Stimulated activated CD4-positive, alpha-beta T cell treated with anti-CD3 and anti-CD28 coated beads, Interleukin-1b, Interleukin-23, amount 100 ng/mL, for 1 hour (primary cell): ENCODE measurements at places on chromosomes 11 and 22.

- DNase-seq = no peak
These were observed 89.0 kb downstream of the SLC1A2 start for GRCh38 chr11:35330156-35330889.

GRCh38 chr11:15145615-15146014, 30.9 kb downstream of the INSC start:
- no peak for DNase-seq

DNA sequence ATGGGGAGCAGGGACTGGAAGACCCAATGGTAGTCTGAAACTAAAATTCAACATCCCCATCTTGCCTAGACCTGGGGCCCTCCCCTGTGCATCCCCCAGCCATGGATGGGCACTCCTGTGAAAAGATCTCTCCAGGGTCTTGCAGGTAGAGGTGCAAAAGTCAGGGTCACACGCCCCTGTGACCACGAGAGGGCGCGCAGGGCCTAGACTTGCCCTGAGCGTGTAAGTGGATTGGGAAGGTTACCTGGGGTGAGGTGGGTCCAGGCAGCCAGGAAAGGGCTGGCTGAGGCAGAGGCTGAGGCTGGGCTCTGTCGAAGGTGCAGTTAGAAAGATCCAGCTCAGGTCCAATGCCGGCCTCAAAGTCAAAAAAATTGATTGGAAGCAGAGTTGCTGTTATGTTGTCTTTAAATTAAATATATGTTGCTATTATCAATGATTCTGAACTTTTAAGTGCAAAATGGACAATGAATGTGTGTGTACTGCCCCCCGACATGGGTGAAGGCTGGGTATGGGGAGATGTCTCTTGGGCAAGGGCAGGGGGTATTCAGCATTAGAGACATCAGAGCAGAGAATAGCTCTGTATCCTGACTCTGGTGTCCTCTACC, 4.8 kb upstream of the POU2F3 start:
- DNase-seq = no peak

DNA sequence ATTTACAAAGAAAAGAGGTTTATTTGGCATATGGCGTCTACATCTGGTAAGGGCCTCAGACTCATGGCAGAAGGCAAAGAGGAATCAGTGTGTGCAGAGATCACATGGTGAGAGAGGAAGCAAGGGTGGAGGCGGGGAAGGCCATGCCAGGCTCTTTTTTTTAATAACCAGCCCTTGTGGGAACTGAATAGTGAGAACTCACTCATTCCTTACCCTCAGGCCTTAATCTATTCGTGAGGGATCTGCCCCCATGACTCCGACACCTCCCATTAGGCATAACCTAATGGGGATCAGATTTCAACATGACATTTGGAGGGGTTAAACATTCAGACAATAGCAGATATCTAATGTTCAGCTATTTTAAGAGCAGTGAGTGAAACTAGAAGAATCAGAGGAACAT, 55.7 kb downstream of the ATM start:
- no peak for DNase-seq

- DNase-seq = no peak
These were observed 10.9 kb downstream of the PDGFB start for GRCh38 chr22:39233710-39234471.

DNA sequence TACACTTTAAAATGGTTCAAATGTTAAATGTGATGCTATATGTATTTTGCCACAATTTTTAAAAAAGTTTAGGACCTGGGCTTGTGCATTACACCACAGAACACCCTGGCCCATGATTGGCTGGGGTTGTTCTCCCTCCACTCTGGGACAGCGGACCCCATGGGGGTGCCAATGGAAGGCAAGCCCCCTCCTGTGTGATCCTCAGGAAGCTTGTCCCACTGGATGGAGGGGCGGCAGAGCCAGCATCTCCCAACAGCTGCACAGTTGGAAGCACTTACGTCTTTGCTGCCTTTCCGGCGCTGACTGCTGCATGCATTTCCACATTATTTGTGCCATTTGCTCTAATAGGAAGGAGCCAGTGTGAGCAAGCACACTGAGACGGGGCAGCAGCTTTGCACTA, 196.5 kb downstream of the SHANK2 start:
- DNase-seq = no peak

DNA sequence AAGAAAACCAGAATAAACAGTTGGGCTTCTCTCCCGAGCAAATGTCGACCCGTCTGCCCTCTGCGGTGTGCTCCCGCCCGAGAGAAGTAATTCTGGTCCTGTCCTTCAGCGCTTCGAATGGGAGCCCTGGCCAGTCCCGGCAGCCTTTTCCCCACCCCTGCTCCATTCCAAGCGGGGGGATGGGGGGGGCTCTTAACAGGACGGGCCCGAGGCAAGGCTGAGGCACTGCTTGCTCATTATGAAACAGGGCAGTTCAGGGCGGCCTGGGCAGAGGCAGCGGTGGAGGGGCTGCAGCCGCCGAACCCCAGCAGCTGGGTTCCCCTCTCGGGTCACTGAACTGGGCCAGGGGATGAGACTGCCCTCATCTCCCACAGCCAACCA, 9.1 kb downstream of the BACE1-AS start:
- DNase-seq = no peak

DNA sequence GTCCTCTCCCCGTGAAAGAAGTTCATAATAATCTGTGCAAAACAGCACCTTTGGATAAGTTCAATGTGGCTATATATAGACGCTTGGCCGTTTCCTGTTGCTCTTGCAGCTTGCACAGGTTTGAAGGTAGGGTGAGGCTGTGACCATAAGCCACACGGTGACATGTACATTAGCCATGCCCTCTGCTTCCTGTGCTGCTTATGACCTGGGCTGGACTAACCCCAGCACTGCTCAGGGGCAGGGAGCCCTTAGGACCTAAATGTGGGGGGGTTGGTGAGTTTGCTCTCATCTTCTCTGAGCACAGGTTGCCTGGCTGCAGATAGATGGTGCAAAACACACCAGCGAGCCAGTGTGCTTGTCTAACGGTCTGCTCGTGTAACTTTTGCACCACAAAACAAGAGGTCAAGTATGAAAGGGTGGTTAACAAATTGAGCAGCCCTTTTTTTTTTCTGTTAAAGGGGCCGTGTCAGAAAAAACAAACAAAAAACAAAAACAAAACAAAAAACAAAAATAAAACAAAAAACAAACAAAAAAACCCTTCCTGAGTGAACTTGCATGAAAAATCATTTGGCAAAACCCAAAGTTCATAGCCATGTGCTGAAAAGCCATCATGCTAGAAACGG, 37.3 kb downstream of the FLI1 start:
- no peak for DNase-seq

DNA sequence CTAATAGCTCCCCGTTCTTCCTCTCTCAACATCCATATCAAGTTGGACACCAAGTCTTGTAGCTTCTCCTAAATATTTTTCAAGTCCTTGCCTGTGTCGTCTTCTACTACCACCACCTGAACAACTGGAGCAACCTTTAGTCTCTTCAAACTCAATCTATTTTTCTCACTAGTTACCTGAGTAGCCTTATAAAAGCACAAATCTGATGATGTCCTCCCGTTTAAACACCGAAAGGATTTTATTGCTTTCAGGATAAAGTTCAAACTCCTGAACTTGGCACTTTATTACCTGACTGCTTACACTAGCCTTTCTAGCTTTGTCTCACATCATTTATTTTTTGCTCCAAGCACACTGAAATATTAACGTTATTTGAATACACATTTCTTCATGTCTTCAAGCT, 1.3 kb upstream of the PAK1 start:
- no peak for DNase-seq

DNA sequence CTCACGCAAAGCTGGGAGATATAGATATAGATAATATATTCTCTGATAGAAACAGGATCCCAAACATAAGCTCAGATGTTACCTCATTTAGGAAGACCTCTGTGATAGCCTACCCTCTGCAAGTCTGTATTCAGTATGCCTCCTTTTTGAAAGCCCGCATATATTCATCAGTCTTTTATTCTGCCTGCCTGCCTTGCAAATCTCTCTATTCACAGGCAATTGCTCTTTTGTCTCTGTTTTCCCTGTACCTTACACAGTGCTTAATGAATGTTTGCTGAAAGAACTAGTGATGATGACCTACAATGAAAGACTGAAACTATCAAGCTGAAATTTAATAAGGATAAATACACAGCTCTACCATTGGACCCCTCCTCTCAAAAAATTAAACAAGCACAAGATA, 18.4 kb downstream of the DEUP1 start:
- DNase-seq = no peak

- no peak for DNase-seq
These were observed 4.0 kb downstream of the APBB1 start for GRCh38 chr11:6414874-6415328.

DNA sequence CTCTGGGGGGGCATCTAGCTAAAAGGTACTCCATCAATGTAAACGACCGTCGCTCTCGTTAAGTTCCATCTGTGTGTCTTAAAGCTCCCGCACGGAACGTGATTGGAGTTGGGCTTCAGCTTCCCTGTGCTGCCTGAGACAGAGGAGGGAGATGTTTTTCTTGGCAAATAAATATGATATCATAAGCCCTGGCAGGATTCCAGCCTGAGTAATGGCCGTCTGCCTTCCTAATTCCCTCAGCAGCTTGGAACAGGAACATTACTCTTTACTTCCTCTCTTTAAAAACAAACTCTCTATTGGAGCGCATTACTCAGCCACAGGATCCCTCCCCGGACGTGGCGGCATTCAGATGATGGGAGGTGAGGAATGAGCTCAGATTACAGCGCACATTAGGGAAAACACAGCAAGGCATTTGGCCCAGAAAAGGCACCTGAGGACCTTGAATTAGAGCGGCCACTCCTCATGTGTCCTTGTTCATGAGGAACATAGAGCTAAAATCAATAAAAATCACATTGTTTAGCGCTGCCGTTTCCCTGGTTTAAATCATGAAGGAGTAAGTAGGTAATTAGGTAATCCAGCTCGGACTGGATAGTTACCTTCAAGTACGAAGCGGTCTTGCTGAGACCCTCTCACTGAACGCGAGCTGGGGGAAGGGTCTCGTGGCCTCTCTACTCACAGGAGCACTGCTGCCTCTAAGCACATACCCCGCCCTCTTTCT, 230.4 kb downstream of the ST3GAL4 start:
- no peak for DNase-seq

GRCh38 chr22:23216461-23217170, 36.3 kb downstream of the BCR start:
- DNase-seq = no peak

- no peak for DNase-seq
These were observed 34.7 kb downstream of the ATG16L2 start for GRCh38 chr11:72848846-72849466.

DNA sequence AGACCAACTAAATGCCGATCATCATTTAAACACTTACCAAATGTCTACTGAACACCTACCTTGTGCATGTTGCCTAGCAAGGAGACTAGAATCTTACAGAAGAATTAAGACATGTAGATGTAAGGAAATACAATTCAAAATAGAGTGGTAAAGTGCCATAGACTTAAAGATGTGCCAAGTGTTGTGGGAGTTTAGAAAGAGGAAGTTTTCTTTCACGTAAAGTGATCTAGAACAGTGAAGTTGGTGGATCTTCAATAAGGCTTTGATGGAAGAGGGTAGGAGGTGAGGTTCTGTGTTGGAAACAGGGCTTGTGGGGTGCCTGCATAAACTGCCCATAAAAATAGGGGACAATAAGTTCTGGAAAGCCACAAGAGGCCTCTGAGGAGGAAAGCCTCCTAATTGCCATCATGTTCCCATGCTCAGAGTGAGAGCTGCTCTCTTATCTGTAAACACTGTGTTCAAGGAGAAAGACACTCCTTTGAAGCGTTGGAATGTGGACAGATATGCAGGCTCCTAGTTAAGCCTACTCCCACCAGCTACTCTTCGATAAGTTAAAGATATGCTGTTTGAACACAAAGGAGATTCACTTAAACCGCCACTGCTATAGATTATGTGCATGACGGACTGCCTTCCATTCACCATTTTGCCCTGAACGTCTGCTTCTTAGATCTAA, 66.7 kb downstream of the HSD17B12 start:
- DNase-seq = no peak

- no peak for DNase-seq
These were observed 1158.5 kb downstream of the JRKL start for GRCh38 chr11:97548280-97548679.

GRCh38 chr11:9285850-9286587, 20.9 kb upstream of the DENND5A start:
- no peak for DNase-seq

GRCh38 chr22:47175151-47176025, 412.9 kb downstream of the TBC1D22A start:
- DNase-seq = no peak

GRCh38 chr11:33881651-33882503, 10.0 kb downstream of the LMO2 start:
- DNase-seq = no peak

- no peak for DNase-seq
These were observed 573.0 kb downstream of the TBC1D22A start for GRCh38 chr22:47335460-47335859.

GRCh38 chr11:65429068-65429681, 6.6 kb downstream of the NEAT1 start:
- no peak for DNase-seq

- DNase-seq = no peak
These were observed 41.0 kb downstream of the IGF2 start for GRCh38 chr11:2097998-2098690.

DNA sequence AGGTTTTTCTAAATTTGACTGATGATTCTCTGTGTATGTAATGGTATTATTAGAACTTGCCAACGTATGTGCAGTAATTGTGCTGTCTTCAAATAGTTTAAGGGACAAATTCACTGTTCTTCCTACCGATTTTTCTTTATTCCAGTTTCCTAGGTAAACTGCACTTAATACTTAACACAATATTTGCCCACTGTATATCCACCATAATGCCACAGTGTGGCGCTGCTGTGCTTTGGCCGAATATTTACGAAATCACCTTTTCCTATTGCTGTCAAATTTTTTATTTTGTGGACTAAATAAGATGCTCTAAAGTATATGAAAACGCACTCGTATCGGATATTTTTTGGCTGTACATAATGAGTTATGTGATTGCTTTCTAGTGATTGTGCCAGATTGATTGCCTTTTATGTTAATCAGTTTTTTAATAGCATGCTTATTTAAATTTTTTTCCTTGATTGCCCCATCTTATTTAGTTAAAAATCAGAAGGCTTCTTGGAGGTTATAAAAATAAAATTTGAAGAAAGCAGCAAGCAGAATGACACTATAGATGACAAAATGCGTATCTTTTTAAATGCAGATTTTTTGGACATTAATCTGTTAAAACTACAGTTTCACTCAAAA, 10.5 kb downstream of the AASDHPPT start:
- DNase-seq = peak; percentile 17

DNA sequence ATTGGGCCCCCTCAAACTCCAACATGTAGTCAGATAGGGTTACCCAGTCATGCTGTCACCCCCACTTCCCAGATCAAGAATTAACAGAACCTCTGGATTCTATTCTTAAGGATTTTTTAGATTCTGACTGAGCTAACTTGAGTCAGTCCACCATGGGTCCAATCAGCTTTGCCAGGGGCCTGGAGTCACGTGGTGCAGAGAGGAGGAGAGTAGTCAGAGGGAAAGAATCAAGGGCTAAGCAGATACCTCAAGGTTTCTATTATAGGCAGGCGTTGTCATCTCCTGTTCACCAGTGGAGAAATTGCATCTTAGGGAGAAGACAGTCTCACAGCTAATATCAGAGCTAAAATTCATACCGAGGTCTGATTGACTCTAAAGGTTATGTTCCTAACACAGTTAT, 28.2 kb downstream of the FZD4 start:
- no peak for DNase-seq
